ENCODE measurements at places on chromosomes 4 and X.

- DNase-seq: no peak
Measured at GRCh38 chr4:10687526-10687925, 3.0 kb upstream of the CLNK start.

- DNase-seq: no peak
Measured at GRCh38 chrX:19709117-19709811, 178.1 kb downstream of the SH3KBP1 start.

DNA sequence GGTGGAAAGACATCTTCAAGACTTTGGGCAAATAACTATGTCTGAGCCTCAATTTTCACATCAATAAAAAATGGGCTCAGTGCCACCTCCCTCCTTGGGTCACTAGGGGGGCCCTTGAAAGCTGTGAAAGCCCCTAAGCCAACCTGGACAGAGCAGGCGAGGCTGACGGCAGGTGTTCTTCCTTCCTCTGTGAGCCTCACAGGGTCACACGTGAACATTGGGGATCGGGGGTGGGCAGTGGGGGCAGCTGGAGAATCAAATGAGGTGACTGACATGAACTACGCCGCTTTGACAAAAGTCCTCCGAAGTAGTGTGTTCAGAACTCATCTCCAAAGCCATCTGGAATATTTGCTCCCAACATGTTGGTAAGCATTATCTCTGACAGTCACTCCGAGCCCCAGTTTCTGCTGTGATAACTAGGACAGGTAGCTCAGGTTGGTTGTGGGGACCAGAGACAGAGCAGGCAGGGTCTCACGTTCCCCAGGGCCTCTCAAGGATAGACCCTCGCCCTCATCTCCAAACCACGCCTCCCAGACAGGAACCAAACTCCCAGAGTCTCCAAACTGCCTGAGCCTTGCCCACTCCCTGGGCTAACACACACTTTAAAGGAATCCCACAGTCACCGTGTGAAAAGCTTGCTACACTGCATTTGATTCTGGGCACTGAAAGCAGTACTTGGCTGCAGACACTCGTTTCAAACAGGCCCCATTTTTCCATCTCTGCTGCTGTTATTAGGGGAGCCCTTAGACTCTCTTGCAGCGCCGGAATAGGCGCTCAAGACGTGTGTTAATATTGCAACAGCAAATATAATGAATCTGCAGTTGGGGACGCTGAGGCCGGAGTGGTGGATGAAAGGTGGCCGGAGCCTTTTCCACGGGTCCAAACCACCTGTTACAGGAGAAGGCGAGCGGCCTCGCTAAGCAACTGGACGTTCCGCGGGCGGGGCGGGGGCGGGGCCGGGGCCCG lies 717 bp upstream of the WFS1 start:
- DNase-seq: no peak

GRCh38 chr4:153909672-153910071 lies 120.8 kb upstream of the SFRP2 start:
- no peak for DNase-seq

GRCh38 chrX:153554519-153555167 lies 37.2 kb downstream of the ATP2B3 start:
- peak; percentile 87 for DNase-seq

GRCh38 chr4:41307638-41308037 lies 50.9 kb downstream of the UCHL1 start:
- no peak for DNase-seq

- DNase-seq: no peak
Measured at GRCh38 chr4:88725986-88726385, 28.4 kb upstream of the NAP1L5 start.

Measured in 8988T (cell line).